ENCODE measurements at places on chromosomes 3 and 15.

- no peak for DNase-seq
These were observed 212.5 kb upstream of the UBE2E1 start for GRCh38 chr3:23592961-23593931.

DNA sequence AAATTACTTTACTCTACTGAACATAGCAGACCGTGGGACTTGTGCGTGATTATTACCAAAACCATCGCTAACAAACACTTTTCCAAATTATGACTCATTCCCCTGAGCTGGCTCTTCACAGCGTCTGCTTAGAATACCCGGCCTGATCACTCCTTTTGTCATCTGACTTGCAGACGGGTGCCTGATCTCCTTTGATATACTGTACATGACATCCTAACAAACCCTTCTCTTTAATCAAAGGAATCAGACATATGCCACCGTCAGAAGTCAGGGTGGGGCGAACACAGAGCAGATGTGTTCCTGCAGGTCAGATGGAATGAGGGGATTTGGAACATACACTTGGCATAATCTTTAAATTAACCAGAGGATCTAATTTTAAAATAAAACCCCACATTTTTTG lies 48.5 kb upstream of the SH3GL3 start:
- no peak for DNase-seq

GRCh38 chr15:95132774-95133173 lies 901.4 kb downstream of the MCTP2 start:
- no peak for DNase-seq

DNA sequence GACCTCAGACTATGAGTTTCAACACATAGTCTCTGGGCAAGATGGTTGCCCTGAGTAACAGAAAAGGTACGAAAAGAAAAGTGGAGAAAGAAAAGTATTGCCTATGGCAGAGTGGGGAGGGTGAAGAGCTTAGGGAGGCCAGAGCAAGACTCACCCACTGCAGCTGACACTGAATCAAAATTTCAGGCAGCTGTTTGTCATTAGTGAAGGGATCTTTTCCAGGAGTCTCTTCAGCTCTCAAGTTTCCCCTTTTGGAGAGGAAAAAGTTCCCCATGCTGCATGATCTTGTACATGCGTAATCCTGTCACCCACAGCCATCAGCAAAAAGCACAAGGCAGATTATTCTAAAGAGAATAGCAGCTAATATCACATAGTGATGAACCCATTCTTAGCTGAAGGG lies 616.9 kb upstream of the GBE1 start:
- no peak for DNase-seq

GRCh38 chr3:15629860-15630597 lies 28.5 kb downstream of the BTD start:
- no peak for DNase-seq
